ENCODE measurements at places on chromosomes 1 and 21.
A peak's percentile ranks its signal among the peaks of the same experiment; 100 is the strongest.

DNA sequence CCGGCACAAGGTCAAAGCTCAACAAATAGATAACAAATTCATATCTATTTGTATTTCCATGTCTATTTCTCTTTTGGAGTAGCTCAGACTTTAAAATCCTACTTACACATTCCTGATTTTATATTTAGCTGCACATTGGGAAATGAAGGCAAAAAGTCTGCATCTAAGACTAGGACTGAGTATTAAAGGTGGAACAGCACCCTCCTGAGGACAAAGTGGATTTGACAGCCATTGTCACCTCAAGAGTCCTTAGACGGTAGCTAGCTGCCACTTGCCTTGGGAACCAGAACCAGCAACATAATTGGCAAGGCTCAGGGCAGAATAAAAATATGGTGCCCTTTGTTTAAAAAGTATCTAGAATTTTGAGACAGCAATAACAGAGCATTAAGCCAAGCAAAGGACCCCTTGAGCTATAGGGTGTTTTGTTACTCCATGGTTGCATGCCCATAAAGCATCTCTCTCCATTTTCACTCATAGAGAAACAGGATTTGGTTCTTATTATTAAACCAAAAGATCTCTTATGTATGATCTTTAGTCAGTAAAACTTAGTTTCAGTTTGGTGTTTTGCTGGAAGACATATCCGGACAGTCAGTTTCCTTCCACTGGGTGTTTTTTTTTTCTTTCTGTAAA is 30.0 kb upstream of the SGIP1 start:
- peak; percentile 17 for DNase-seq

DNA sequence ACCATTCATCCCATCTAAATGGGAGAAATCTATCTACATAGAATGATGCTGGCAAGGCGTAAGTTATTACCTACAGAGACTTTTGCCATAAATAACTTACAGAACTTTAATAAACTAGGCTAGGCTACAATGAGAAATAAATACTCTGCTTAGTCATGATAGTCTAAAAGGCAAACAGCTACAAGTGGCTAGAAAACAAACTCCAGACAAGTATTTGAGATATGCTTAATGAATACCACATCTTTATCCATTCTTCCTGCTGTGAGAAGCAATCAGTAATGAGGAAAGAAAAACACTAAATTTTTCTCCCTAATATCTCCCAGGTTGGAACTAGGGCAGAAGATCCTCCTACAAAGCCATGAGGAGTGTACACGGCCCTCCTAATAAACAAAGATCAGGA is 187.0 kb upstream of the OLFM3 start:
- DNase-seq: no peak

GRCh38 chr1:7853684-7854026 is 790 bp upstream of the UTS2 start:
- no peak for DNase-seq

GRCh38 chr1:61638911-61639605 is 85.9 kb downstream of the TM2D1 start:
- DNase-seq: no peak

- no peak for DNase-seq
Measured at GRCh38 chr1:247328311-247328710, 3.4 kb downstream of the ZNF496 start.

DNA sequence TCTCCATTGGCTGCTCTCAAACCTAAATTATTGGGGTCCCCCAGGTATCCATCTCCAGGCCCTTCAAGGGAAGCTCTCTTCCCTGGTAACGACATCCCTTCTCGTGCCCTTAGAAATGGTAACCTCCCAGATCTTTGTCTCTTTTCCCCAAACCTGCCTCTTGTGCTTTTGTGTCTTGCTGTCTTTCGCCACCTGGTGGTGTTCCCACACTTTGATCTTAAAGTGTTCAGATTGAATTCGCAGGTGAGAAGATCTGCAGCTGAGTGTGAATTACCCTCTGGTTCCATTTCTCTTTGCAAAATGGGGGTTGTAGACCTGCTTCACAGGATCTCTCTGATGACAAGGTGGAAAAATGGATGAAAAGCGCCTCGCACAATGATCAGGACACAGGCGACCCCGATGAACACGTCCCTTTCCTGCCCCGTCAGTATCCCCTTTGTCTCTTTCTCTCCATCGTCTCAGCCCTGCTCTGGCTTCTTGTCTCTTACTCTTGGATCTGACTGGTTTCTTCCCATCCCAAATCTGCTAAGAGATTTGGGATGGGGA is 53.1 kb downstream of the DOP1B start:
- DNase-seq: no peak

DNA sequence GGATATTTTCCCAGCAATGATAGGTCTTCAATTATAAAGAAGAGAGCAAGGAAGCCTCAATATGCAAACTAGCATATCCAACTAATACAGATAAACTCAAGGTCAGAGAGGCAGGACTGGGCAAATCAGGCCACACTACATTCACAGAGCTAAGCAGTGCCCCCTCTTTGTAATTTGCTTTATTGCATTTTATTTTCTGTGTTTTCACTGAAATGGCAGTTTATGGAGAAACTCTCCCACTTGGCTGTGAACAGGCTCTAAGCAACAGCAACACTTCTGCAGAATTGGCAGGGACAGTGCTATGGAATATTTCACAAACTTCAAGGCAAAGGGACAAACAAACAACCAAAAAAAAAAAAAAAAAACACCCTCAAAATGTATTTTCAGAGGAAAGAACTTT is 93.4 kb upstream of the SOD1 start:
- no peak for DNase-seq

DNA sequence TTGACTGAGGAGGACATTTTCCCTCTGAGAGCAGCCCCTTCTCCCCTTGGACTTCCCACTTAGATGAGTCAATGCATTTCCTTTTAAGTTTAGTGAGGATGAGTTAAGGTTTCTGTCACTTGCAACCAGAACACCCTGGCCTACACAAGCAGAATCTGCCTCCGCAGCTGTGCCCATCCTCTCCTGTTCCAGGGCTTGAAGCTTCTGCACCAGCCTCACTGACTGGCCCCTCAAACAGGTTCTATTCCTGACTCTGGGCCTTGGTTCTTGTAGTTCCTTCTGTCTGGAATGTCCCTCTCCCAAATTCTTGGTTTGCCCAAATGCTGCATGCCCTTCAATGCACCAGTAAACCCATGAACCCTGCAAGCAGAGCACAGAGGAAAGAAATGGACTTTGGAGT is 394.4 kb downstream of the PTPRU start:
- DNase-seq: no peak

GRCh38 chr1:74427681-74428080 is 84.7 kb downstream of the LRRC53 start:
- no peak for DNase-seq

DNA sequence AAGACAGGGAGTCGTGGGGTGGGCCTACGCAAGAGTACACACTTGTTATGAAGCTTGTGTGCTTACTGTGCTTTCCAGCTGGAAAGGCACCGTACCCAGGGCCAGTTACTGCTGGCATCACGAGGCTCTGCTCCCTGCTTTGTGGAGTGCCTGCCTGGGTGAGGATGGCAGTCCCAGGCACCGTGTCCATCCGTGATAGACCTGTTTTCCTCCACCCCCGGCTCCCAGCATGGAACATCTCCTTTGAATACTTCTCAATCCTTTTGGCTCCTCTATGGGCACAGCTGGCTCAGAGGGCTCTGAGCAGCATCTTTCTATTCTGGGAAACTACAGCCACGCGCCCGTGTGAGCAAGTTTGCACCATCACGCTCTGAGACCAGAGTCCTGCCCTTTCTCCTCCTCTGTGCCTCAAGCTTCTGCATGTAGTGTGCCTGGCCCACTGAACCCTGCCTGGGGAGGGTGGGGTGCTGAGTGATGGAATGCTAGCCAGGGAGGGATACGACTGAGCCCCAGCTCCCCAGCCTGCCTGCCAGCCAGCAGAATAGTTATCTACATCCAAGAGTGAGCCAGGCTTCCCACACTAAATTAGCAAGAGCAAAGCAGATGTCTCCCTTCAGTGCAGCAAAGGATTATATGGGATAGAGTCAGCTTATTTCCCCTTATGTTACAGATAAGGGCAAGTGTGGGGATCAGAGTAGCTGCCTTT is 7.1 kb upstream of the TNR start:
- no peak for DNase-seq

DNA sequence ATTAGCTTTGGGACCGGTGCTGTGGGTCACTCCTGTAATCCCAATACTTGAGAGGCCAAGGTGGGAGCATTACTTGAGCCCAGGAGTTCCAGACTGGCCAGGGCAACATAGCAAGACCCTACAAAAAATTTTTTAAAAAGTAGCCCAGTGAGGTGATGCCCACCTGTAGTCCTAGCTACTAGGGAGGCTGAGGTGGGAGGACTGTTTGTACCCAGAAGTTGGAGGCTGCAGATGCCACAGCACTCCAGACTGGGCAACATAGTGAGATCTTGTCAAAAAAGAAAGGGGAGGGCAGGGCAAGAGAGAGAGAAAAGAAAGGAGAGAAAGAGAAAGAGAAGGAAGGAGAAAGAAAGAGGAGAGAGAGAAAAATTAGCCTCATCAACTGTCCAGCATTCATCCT is 6.3 kb downstream of the ITSN1 start:
- DNase-seq: no peak

- DNase-seq: no peak
Measured at GRCh38 chr1:65459397-65459768, 38.9 kb downstream of the LEPR start.

GRCh38 chr21:38688068-38688467 is 117.7 kb upstream of the ETS2 start:
- DNase-seq: no peak

- DNase-seq: no peak
Measured at GRCh38 chr1:25238046-25238445, 5.7 kb upstream of the SYF2 start.

GRCh38 chr1:30183895-30184294 is 539.5 kb downstream of the MATN1 start:
- DNase-seq: no peak

DNA sequence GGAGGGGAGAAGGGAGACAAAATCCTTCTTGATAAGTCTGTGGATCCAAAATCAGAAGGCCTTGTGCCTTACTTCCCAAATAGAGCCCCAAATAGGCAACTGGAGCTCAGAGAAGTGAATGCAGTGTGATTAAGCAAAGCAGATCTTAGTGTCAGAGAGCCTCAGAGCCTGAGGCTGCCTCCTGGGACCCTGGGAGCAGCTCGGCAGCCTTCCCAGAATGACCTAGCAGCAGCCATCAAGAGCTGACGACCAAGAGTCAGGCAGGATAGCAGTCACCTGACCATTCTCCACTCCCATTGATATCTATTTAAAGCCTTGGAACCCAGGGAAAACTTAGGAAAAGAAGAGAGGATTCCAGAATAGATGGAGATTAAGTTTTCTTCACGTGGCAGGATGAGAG is 78.0 kb upstream of the SMYD2 start:
- DNase-seq: no peak

DNA sequence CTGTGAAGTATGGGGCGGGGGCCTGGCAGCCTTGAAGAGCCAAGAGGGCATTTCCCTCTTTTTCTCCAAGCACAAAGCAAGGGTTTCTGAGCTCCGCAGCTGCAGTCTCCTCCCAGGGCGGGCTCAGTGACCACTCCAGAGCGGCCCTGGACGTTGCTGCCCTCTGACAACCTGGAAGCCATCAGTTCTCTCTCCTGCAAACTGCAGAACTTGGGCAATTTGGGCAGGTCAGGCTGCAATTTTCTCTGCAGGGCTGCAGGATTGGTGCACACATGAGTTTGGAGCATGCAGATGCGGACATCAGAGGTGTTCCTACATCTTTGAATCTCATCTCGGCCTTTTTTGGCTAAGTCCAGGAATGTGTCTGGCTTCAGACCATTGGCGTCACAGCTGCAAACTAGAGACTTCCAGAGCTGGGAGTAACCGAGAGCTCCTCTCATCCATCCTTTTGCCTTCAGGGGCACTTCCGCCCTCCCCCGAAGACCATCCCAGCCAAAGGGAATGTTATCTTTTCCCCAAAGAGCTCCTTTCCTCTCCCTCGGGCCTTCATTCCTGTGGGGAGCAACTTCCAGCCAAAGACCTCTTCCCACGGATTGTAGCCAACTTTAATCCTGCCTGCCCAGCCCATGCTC is 139.6 kb upstream of the WNT4 start:
- no peak for DNase-seq

DNA sequence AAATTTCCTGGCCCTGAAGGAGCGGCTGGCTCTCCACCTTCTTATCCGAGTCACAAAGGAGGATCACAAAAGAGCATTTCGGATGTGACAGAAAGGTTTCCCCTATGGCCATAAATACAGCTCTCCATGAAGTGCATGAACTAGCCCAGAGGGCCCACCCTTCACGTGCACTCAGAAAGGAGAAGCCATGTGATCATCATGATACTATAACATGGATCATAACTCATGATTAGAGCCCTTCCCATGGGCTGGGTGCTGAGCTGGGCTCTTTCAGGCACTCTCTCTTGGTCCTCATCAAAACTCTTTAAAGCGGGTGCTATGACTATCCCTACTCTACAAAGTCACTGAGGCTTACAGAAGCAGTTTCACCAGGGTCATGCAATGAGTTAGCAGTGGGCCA is 135.0 kb downstream of the PTPRU start:
- DNase-seq: no peak

GRCh38 chr1:3125078-3125477 is 56.1 kb downstream of the PRDM16 start:
- no peak for DNase-seq

GRCh38 chr21:44701023-44701400 is 4.0 kb downstream of the KRTAP10-12 start:
- DNase-seq: no peak

DNA sequence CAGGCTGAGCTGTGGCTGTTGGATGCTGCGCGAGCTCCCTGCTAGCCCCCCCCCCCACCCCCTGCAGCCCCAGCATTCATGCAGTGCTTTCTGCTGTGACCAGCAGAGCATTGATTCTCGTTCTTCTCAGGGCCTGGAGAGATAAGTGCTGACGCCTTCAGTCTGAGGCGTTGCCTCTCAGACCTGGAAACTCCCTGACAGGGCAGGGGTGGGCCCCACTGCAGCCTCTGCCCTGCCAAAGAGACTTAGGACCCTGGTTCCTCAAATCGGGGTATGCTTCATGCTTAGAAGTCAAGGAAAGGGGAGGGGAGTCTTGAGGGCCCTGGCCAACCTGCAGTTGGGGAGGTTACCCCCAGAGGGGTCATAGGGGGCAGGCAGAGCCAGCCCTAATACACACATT is 38.5 kb downstream of the PTPRF start:
- DNase-seq: no peak

GRCh38 chr1:25450891-25451290 is 20.2 kb downstream of the MACO1 start:
- no peak for DNase-seq

GRCh38 chr1:156652131-156652991 is 10.4 kb downstream of the BCAN start:
- DNase-seq: no peak

- no peak for DNase-seq
Measured at GRCh38 chr1:155834296-155834926, 22.6 kb downstream of the GON4L start.

GRCh38 chr1:96837057-96837780 is 115.6 kb downstream of the PTBP2 start:
- no peak for DNase-seq

Data from left ventricle myocardium inferior (tissue), 1 donor.